ENCODE measurements at places on chromosomes 3 and 15.

- DNase-seq, result no peak
Measured at GRCh38 chr15:62440362-62441105, 275.4 kb upstream of the C2CD4B start.

DNA sequence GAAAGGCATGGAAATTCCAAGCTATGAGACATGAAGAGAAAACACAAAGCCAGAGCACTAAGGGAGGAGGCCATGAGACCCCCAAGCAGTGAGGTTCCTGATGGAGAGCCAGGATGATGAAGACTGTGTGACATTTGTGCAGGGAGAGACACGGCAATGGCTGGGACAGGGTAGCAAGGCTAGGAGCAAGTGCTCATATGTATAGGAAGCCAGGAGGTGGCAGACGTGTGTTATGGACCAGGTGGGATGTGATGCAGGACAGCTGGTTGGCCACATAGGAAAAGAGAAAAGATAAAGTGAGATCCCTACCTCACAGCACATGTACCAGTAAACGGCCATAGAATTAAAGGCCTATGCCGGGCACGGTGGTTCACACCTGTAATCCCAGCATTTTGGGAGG is 112.7 kb downstream of the APBA2 start:
- no peak for DNase-seq

GRCh38 chr15:51401872-51402517 is 60.5 kb downstream of the GLDN start:
- peak; percentile 28 for DNase-seq

DNA sequence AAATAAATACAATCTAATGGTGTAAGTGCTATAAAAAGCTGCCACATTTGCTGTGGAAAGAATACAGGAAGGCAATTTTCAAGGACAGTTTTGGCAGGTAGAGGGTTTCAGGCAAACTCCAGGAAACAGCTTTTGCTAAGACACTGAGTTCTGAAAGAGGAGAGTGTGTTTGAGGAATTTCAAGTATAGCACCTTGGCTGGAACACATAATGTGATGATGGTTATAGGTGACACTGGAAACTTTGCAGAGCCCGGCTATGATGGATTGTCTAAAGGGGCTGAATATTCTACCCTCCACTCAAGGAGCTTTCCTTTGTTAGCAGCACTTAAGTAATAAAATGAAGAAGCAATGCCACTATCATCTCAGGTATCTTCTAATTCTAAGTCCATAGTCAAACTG is 209.4 kb upstream of the TGFBR2 start:
- no peak for DNase-seq

GRCh38 chr15:49415149-49415548 is 7.9 kb upstream of the FGF7 start:
- DNase-seq, result no peak

- DNase-seq, result no peak
Measured at GRCh38 chr15:98946301-98947255, 61.0 kb downstream of the PGPEP1L start.

GRCh38 chr3:53616971-53617892 is 122.8 kb downstream of the CACNA1D start:
- DNase-seq, result no peak

- DNase-seq, result no peak
Measured at GRCh38 chr3:113654851-113655250, 41.6 kb downstream of the USF3 start.

DNA sequence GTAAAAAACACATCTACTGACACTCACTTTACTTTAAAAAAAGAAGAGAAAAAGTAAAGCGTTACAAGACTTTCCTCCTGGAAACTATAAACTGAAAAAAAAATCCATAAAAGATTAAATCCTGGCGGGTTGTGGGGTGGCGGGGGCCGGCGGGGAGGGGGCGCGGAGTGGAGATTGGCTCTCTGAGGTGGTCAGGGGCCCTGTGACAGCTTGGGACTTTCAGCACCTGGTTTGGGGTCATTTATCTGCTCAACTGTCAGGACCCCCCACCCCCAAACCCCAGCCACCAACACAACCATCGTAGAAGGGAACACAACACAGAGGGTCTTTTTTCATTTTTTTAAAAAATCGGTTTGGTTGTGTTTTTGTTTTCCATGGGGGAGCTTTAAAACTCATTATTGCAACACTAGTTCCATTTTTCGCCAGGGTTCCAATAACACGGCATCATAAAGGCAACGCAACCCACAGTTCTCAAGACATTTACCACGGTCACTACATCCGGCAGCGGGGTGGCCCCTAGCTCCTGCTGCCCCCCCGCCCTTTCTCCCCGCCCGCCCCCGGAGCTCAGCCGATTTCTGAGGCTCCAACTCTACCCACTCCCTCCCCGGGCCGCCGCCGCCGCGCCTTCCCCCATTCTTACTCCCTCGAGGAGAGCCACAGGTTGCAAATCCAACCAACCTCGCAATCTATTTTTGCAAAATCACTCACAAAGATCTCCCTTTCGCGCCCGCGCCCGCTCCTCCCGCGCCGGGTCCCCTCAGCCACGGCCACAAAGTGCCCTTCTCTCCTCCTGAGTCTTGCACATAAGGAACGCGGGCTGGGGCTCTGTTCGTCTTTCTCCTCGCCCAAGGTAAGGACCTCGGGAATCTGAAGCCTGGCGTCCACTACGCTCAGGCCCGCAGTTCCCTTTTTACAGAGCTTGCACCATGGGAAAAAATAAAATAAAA is 1.8 kb downstream of the BCL6 start:
- no peak for DNase-seq

DNA sequence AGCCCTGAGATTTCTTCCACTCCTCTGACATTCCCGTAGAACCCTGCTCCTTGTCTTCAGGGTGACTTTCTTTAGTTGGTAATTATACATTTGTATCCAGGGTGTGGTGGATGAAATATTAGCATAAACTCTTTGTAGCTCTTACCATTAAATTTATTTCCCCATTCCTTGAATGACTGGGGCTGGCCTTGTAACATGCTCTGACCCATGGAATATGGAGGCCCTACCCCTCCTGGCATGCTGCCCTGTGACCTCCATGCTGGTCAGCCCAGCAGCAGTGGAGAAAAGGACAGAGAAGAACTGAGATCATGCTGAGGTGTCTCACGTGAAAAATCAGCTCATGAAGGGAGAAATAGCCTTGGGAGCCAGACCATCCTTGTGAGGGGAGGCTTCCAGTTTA is 96.1 kb upstream of the PROK2 start:
- no peak for DNase-seq

DNA sequence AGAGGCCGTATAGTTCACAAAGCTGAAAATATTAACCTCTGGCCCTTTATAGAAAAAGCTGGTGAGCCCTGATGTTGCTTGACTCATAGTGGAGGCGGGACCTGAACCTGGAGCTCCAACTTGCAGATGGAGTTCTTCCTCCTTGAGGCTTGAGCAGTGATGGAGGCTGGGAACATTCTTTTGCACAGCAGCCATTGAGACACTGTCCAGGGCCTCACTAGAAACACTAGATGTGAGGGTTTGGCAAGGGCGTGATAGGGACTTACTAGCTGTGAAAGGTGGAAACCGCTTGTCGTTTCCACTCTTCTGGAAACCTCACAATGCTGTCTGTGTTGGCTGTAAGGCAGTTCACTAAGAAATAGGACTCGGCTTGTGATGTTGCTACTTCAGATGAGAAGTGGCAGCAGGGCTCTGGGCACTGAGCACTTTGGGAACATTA is 12.5 kb downstream of the SMAD6 start:
- DNase-seq, result peak; percentile 48

DNA sequence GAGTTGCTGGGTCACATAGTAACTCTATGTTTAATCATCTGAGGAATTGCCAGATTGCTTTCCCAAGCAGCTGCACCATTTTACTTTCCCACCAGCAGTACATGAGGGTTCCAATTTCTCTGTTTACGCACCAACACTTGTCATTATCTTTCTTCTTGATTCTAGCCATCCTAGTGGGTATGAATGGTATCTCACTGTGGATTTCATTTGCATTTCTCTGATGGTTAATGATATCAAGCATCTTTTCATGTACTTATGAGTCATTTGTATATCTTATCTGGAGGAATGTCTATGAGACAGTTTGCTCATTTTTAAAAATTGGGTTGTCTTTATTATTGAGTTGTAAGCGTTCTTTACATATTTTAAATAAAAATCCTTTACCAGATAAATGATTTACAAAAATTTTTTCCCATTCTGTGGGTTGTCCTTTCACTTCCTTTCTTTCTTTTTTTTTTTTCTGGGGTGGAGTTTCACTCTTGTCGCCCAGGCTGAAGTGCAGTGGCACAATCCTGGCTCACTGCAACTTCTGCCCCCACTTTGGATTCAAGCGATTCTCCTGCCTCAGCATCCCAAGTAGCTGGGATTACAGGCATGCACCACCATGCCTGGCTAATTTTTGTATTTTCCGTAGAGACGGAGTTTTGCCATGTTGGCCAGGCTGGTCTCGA is 8.9 kb upstream of the SGO1 start:
- no peak for DNase-seq

DNA sequence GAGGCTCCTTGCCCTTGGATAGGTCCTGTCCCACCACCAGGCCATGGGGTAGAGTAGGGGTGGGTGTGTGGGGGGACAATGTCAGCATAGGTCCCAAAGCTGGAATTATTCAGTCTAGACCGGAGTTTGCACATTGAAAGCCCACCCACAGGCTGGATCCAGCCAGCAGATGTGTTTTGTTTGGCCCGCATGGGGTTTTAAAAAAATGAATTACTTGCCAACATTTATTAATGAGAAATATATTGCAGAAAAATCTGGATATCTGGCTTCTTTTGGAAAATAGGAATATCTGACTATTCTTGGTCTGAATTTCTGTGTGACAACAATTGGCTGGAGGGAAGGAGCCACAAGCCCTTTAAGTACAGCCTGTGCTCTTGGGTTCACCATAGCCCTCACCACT is 17.3 kb upstream of the LRIG1 start:
- no peak for DNase-seq

DNA sequence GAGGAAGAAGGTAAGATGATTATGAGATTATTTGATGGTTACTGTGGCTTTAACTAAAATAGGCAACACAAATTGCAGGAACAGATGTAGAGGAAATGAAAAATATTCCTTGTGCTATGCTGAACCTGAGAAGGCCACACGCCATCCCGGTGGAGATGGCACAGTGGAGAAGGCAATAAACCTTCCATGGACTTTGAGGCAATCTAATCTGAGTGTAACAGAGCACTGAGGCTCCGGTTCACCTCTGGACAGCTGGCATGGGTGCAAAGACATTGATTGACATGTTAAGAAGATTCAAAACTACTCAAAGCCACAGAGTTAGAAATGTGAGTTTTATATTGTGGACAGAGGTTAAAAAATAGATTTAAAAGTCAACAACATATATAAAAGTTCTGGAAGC is 535.7 kb downstream of the AGBL1 start:
- no peak for DNase-seq

GRCh38 chr3:196377321-196377720 is 39.1 kb upstream of the TM4SF19 start:
- DNase-seq, result no peak

DNA sequence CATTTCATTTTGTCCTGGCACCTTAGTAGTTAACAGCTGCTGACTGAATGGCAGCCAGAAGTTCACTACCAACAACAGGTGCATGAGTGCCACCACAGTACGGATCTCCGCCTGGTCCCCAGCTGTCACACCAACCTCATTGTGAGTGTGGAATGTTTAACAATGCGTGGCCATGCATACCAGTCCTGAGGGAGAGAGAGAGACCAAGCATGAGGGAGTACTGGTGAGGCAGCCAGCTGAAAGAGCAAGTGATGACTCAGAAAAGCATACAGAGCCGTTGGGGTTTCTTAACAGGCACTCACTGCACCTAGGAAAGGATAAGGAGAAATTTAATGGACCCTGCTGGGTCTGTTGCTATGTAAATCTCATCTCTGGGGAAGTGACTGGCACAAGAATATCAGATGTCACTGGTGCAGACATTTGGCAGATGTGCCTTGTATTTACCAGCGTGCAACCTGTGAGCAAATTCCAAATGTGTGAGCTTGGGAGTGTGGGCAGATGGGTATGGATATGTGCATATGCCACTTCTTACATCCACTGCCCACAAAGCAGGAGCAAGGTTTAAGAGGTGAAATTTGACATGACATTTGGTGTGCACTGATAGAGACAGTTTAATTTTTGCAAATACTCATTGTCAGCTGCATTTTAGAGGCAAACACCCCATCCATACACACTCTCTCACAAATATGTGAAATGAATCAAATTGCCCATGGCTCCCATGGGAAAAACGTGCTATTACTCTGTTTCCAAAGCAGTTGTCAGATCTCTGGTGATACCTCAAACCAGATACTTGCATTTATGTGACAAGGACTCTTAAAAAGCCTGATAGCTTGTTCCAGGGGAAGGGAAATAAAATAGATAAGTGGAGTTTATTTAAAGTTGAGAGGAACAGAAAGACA is 245.2 kb upstream of the ARPP21 start:
- DNase-seq, result no peak

GRCh38 chr3:14634763-14635400 is 16.7 kb upstream of the CCDC174 start:
- peak; percentile 41 for DNase-seq

DNA sequence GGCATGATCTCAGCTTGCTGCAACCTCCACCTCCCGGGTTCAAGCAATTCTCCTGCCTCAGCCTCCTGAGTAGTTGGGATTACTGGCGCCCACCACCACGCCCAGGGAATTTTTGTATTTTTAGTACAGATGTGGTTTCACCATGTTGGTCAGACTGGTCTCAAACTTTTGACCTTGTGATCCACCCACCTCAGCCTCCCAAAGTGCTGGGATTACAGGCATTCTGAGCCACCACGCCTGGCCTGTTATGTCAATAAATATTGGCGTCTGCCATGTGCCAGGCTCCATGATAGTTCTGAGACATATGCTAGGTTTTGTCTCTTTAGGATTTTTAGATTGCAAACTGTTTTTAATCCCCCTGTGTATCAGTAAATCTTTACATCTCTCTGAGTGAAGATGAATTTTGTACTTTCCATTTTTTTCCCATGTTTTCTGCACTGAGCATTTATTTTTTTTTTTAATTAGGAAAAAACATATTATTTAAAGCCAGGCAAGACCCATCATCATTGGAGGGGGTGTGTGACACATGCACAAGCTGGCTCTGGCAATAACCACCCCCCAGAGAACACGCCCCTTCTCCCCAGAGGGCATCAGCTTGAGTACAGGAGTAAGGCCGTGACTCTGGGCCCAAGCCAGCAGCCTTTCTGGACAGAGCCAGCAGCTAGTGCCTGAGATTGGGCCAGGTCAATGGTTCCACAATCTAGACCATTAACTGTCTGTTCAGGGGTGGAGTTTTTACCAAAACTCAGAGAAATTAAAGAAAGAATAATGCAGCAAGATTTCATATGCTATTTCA is 51.0 kb upstream of the ATP1B3 start:
- no peak for DNase-seq

- DNase-seq, result no peak
Measured at GRCh38 chr15:66816201-66816600, 114.2 kb downstream of the SMAD6 start.

DNA sequence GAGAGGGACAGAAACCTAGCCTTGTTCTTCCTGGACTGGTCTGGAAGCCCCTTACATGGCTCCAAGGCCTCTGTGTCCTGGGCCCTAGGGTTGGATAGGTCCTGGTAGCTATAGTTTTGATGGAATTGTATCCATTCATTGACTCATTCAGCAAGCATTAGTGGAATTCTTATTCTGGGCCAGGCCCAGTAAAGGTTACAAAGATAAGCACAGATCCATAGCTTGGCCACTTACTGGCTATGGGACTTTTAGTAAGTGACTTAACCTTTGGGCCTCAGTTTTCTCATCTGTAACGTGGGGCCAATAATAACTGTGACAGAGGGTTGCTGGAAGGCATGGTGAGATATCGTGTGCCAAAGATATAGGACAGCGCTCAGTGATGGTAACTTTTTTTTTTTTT is 13.6 kb upstream of the DAG1 start:
- peak; percentile 28 for DNase-seq

GRCh38 chr3:66803206-66803605 is 194.9 kb upstream of the KBTBD8 start:
- DNase-seq, result no peak

Data from fibroblast of skin of abdomen (primary cell).